ENCODE measurements at places on chromosomes 6 and 20. TPM values are rescaled to one million over a fixed set of nuclear protein-coding genes. Genes with fewer than 3 reads are reported as not detected.

The NFS1 gene
- total RNA-seq = 7.1 TPM

The ARHGAP40 gene
- not detected for total RNA-seq

The DSN1 gene
- total RNA-seq = 10.2 TPM

The MRPL18 gene
- total RNA-seq = 12.1 TPM

The MUC21 gene
- total RNA-seq = not detected

All from mononuclear cell (primary cell).